Stimulated activated naive CD8-positive, alpha-beta T cell treated with anti-CD3 and anti-CD28 coated beads, Interleukin-15, Interleukin-2, amounts not matched to agents 100 U/mL and 50 U/mL, for 24 hours (primary cell): ENCODE measurements at places on chromosomes 1 and 21.

- no peak for DNase-seq
Measured at GRCh38 chr1:3519301-3519885, 64.9 kb downstream of the ARHGEF16 start.

- no peak for DNase-seq
Measured at GRCh38 chr1:6958407-6959030, 173.3 kb downstream of the CAMTA1 start.

- peak; percentile 74 for DNase-seq
Measured at GRCh38 chr1:168386949-168387586, 106.4 kb downstream of the TBX19 start.

GRCh38 chr1:212667223-212668139 lies 32.2 kb downstream of the BATF3 start:
- no peak for DNase-seq

DNA sequence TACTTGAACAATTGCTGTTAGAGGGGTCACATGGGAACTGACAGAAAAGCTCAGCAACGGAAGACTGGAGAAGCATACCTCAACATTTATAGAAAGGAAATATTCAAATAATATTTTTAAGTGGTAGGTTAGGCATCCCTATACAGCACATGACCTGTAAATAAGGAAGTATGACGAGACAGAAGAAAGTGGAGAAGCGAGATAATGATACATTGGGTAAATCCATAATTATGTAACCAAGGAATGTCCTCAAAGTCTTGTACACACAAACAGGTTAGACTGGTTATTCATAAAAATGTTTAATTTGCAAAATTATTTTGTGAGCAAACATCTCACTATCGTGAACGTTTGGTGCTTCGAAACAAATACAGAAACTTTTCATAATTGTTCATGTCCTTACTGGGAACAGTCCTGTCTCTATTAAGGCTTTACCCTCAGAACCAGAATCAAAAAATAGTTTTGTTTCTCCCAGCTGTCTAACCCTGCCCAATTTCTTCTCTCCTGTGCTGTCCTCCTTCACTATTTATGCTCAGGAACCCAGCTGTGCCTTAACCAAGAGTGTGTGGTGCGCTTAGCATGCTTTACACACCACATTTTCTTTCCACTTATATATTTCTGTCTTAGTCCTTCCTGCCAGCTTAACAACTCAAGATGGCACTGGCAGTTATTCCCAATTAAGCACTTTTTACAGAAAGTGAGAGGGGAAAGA lies 10.2 kb downstream of the KMO start:
- DNase-seq = no peak

DNA sequence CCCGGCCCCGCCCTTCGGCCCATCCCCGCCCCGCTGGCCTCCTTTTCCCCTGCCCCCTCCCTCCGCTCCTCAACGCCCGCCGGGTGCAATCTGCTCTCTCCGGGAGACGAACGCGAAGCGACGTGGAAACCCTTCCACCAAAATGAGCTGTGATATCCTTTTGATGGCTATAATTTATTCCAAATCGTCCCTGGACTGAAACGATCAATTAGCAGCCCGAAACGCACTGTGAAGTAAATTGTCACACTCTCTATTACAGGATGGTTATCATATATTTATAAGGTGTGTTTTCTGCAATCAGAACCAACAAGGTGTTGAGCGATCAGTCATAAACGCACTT lies 134.6 kb upstream of the BARHL2 start:
- no peak for DNase-seq

- DNase-seq = no peak
Measured at GRCh38 chr1:169624122-169624521, 5.8 kb downstream of the SELP start.

GRCh38 chr1:31102501-31102950 lies 37.0 kb upstream of the PUM1 start:
- no peak for DNase-seq

GRCh38 chr1:104264521-104264920 lies 514.8 kb downstream of the AMY1C start:
- DNase-seq = no peak

- DNase-seq = no peak
Measured at GRCh38 chr1:225950905-225951497, 10.0 kb upstream of the LEFTY2 start.

DNA sequence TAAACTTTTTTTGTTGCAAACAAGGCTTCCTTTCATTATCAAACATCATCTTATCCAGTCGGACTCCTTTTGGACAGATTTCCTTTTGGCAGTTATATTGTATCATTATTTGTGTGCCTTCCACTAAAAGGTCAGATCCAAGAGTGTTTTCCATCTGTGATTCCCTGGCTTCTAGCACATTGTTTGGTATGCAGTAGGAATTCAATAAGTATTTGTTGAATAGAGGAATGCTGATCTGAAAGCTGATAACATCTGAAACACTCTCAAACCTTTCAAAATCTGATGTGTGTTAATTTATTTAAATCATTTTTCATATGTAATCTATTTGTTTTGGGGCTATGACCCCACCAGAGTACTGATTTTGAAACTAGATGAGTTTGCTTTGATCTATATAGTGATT lies 39.0 kb downstream of the NDC1 start:
- no peak for DNase-seq

DNA sequence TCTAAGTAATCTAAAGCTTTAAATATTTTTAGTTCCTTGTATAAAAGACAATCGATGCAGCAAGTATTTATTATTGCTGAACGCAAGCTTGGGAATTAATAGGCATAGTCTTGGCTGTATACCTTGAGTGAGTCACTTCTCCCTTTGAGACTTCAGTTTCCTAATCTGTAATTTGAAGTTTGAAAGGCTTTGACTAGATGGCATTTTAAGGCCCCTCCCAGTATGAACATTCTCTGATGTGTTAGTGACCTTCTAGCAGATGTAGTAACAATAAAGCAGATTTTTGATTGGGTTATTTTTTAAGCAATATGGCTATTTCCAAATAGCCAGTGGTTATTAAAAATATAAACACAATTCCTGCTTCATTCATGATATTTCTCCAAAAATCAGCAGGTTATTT lies 58.2 kb downstream of the DUSP10 start:
- no peak for DNase-seq

DNA sequence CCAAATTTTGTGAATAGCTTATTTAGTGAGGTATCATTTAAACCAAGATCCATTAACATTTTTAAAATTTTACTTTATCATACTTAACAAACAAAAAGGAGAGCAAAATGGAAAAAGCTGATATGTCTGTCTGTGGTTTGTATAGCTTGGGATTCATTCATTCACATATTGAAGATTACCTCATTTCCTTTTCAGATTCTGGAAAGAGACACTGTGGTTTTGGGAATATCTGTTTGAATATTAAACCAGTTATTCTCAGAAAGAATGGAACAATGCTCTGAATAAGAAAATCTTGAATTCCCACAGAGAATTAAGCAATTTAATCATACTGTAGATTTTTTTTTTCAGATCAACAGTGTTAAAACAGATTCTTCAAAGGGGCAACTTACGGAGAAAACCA lies 93.8 kb upstream of the PRDX6 start:
- no peak for DNase-seq

DNA sequence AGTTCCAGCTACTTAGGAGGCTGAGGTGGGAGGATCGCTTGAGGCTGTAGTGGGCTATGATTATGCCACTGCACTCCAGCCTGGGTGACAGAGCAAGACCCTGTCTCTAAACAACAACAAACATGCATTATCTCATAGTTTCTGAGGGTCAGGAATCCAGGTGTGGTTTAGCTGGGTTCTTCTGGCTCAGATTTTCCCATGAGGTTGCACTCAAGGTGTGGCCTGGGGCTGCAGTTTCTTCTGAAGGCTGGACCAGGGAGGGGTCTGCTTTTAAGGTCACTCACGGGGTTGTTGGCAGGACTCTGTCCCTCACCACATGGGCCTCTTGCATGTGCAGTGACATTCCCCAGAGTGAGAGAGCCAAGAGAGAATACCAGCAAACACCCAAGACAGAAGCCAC lies 77.0 kb downstream of the EPHB2 start:
- DNase-seq = no peak

- DNase-seq = no peak
Measured at GRCh38 chr1:65209005-65209885, 61.2 kb downstream of the AK4 start.

DNA sequence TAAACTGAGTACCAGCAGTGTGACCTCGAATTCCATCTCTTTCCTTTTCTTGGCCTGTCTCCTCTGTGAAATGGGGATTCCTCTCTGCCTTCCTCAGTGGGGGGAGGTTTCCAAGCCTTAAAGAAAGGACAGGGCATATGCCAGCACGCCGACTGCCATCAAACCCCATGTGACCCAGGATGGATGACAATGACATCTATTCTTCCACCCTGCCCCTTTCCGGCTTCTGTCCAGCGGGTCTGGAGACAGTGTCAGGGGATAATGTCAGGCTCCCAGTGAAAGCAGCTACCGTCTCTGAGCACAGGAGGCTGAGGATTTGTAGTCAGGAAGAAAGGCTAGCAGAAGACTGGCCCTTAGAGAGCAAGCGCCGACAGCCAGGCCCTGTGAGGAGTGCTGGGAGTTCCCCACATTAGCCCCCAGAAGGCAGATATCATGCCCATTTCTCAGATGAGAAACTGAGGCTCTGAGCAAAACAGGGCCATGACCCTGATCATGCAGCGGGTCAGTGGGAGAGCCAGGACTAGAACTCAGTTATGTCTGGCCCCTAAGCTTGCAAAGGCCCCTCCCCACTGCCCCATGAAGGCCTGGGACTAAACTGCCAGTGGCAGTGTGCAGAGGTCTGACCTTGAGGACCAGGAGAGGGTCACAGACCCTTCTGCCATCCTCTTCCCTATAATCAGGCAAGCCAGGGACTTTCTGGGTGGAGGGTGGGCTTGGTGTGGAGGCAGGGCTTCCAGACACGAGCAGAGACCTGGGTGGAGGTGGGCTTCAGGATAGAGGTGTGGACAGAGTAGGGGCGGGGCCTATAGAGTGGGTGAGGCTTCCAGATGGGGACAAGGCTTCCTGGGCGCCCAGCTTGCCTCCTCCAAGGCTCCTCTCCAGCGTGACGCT lies 30.1 kb downstream of the CDCA8 start:
- no peak for DNase-seq

DNA sequence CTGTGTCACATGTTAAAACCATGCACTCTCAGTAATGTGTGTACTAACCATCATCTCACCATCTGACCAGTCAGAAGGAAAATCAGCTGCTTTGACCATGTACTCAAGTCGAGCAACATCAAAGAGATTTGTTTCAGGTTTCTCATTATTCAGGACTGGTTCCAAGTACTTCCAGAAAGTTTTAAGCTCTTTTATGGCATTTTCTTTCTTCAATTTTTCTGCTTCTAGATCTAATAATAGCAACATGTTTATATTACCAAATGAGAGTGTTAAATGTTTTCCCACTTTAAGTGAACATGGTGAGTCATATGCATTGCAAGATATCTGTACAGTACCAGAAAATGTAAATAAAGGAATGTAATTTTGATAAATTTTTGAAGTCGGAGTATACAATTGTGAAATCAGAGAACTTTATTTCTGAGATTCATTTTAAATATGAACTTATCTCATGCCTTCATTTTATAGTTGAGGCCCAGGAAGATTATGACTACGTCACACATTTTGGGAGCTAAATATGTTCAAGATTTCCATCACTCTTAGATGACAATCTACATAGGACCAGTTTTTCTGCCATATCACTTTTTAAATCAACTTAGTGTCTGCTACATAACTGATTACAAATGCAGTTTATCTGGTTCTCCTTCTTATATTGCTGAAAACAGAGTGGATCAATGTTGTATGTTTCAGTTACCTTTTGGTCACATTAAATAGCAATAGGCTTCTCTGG lies 87.2 kb downstream of the SPAG17 start:
- no peak for DNase-seq

DNA sequence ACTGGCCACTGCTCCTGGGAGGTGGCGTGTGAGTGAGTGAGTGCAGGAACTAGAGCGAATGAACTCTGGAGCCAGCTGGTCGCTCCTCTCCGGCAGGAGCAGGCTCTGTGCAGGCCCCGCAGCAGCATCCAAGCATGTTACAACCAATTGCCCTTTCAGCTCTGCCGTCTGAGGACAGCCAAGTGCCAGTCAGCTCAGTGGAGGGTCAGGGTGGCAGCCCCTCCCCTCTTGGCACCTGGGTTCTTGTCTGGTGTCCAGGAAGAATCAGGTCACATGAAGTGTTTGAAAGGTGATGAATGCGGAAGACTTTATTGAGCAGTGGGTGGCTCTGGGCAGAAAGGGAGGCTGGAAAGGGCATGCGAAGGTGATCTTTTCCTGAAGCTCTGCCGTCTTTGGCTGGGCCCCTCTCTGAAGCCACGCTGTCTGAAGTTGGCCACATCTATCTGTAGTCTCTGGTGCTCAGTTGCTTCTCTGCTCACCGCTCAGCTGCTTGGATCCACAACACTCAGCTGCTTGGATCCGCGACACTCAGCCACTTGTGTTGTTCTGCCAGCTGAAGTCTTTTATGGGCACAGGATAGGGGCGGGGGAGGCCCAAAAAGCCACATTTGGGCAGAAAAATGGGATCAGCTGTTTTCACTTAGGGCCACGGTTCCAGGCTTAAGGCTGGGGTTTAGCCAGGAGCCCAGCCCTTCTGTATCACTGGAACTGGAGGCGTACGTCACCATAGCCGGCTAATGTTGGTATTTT lies 139.8 kb downstream of the ADSS2 start:
- DNase-seq = no peak

- DNase-seq = no peak
Measured at GRCh38 chr1:154982341-154982740, 803 bp upstream of the FLAD1 start.

GRCh38 chr1:37171691-37172090 lies 137.4 kb upstream of the GRIK3 start:
- no peak for DNase-seq

GRCh38 chr1:212035835-212036605 lies 472 bp downstream of the DTL start:
- no peak for DNase-seq

- no peak for DNase-seq
Measured at GRCh38 chr1:54126271-54126815, 26.5 kb downstream of the CDCP2 start.
